ENCODE measurements at places on chromosomes 7 and 10.

- no peak for DNase-seq
Observed at GRCh38 chr7:76296743-76297740, 5.4 kb upstream of the HSPB1 start.

- DNase-seq: no peak
Observed at GRCh38 chr10:130952086-130952485, 359.4 kb downstream of the TCERG1L start.

DNA sequence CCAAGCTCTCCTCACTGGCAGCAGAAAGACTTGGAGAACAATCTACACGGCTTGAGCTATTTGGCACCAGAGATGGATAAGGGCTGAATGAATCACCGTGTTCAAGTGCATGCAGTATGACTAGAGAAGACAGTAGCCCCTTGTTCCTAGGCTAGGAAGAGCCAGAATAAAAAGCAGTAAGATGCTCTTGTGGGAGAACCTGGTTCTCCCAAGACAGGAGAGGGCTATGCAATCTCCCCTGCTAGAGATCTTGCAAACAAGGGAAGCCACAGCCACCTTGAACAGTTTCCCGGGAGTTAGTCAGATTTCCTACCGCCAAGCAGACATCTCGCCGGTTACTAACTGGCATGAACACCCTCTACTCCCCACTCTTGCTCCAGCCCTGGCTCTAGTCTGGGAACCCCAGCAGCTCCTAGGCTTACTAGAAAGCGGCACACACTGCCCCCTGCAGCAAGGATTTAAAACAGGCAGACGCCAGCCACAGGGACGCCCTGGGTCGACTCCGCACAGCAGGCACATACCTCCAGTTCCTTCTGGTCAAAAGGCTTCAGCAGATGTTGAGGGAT lies 107.3 kb downstream of the SMURF1 start:
- no peak for DNase-seq

DNA sequence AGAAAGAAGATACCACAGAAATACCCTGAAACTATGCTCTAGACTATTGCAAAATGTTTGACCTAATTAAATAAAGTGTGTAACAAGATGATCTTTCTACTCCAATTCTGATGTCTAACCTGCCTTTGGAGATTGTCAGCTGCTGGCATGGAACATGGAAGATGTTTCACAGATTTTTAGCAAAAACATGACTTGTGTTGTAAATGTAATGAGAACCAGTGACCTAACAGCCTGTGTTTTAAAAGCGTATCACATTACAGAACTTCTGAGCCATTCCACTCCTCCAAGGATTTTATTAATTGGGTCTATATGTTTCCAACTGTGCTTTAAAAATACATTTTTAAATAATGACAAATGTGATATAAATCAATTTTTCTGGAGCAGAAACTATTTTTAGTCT lies 526.3 kb upstream of the SEMA3D start:
- no peak for DNase-seq

DNA sequence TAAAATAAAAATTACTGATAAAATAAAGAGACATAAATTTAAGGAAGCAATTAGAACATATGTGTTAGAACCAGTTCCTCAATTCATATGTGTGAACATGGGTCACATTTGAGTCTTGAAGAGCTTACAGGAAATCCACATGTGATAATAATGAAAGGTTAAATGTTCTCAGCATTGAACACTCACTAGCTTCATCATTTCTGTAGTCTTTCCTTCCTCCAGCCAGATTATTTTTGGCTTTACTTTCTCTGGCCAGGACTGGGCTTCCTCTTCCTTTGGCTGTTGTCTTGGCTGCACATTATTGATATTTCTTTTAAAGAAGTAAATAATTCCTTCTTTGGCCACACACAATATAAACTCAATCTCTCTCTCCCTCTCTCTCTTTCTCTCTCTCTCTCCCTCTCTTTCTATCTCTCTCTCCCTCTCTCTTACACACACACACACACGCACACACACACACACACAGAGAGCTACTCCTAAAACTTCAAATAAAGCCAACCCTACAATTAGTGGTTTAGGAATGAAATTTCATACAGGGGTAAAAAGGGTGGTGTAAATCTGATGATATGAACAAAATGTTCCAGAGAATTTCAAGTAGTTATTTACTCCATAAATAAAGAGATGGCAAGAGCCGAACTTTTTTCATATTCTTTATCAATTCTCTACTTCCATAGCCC lies 171.2 kb downstream of the REEP3 start:
- no peak for DNase-seq

DNA sequence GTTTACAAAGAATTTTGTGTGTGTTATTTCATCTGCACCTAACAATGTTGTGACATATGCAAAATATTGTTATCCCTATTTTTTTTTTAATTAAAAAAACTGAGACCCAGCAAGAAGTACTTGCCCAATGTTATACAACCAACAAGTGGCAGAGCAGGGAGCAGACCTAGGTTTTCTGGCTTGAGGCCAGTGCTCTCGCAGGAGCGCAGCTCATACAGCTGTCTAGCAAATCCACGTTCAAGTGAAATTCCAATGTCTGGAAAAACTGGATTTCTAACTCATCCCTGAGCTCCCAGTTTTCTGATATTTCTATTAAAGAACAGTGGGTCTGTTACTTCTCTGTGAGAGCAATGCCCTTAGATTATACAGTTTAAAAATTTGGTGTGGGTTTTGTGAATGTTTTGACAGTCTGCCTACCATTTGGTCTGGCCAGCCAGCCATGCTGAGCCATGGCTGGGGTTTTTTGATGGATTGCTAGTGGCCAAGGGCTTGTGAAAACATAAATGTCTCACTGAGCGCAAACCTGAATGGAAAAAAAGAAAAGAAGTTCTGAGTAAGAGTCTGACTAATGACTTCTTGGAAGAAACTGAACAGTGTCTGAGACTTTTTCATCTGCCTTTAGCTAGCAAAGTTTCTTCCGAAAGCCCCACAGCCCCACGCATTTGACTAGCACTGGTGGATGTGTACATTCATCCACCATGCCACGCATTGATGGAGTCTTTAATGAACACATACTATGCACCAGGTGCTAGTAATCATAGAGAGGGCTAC lies 15.4 kb upstream of the PRF1 start:
- DNase-seq: peak; percentile 9

DNA sequence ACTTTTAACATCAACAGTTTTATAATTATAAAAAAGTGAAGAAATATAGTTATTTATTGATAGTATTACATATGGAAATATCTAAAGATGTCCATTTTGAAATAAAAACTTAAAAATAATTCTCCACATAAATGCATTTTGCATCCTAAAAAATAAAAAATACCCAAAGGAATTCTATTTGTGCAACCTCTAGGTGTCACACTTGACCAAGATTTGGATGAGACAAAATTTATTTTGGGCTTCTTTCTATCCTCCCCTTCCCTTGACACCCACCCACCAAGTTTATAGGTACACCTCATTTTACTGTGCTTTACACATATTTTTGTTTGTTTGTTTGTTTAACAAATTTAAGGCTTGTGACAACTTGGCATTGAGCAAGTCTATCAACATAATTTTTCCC lies 3.3 kb upstream of the THSD7A start:
- DNase-seq: no peak

DNA sequence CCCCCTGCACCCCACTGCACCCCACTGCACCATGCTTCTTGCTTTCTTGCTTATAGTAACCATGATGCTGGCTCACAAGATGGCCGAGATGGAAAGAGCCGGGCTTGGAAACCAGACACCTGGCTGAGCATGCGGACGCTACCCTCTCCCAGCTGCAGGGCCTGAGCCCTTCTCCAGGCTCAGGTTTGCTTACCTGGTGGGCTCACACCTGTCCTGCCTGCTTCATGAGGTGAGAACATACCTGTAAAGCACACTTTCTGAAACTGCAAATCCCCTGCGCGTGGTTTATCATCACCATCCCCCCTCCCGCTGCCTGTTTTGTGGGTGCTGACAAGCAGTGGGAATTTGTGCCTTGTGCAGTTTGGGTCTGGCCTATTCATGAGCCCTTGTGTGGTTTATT lies 302.7 kb downstream of the GLRX3 start:
- DNase-seq: no peak

DNA sequence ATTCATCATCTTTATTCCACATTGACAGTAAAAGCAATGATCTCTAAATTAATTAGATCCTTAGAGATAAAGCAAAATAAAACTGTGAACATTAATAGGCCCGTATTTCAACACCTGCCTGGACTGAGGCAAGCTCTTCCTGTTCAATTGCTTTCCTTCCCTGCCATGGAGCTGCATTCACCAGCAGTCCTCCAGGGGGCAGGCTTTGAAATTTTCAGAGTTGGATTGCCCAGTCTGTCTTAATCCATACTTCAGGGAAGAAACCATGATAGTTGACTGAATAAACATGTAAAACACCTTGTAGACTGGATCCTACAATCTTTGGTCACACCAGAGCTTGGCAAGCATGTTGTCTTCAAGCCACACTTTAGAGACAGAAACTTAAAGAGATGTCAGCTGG lies 936.6 kb downstream of the NRG3 start:
- no peak for DNase-seq

- no peak for DNase-seq
Observed at GRCh38 chr10:60726257-60726656, 52.0 kb upstream of the CDK1 start.

- no peak for DNase-seq
Observed at GRCh38 chr7:2959103-2959680, 84.5 kb downstream of the CARD11 start.

DNA sequence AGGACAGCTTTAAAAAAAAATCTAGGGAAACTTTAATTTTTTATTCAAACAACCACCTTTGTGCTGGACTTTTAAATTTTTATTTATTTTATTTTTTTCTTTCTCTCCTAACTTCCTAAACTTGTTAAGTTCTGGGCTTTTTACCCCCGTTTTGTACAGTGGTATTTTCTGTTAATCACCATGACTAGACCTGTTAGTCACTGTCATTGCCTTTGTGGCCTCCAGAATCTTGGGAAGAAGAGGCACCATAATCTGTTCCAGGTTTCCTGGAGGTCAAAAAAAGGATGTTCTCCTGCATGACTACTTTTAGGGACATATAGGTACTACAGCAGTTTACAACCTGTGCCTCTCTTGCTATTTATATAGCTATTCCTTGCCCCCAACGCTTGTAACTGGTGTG lies 31.1 kb upstream of the DDX50 start:
- no peak for DNase-seq

GRCh38 chr10:4786043-4786839 lies 39.8 kb upstream of the AKR1E2 start:
- no peak for DNase-seq
